Renal cortex interstitium (tissue), 15 donors: ENCODE measurements at places on chromosomes 3 and 15.

DNA sequence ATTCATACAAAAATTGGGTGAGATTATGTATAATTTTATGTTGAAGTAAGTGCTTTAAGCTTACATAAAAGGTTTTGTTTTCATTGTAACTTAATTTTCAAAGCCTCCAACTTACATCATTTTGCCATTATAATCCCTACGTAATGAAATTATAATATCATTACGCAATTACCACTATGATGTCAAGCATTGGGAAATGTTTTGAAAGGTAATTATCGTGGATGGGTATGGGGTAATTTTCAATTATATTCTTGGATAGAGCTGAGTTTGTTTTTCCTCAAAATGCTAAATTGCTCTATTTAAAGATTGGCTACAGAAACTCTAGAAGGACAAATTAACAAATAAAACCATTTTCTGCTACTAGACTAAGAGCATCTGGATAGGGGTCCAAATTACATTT, 80.2 kb upstream of the FAM3D start:
- DNase-seq = no peak

DNA sequence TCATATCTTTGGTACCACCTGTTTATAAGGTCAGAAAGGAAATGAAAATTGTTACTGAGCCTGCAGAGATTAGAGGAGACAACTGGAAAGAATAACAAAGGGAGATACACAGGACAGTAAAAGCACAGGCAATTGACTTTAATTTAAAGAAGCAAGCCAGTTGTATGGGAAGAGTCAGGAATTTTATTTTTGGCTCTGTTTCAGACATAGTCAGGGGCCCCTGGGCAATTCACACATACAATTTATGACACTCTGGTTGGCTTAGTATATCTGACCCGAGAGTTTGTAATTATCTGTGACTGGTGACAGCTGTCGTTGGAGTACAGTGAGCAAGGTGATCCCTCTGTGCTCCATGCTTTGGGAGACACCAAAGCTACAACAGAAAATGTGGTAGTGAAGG, 591.9 kb upstream of the NECTIN3 start:
- DNase-seq = no peak

GRCh38 chr3:118137778-118138177, 896.9 kb downstream of the IGSF11 start:
- DNase-seq = no peak

DNA sequence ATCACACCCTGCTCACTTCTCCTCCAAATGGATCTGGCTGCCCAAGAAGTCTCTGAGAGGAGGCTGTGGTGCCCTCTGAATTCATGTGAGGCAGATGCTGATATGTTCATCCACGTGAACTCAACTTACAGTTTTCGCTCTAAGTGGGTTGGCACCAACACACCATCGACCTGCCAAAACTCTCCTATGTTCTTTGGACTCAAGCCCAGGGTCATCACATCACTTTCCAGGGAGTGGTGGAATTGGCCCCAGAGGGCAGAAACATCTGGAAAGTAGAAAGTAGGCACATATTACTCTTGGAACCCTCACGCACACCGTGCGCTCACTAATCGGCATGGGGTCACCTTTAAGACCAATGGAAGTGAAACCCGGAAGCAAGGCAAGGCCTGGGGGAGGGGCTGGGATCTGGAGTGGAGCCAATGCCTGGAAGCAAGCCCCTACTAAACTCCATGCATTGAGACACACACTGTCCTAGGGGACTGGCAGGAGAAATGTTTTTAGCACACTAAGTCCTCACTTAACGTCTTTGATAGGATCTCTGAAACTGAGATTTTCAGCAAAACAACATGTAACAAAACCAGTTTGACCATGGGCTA, 41.4 kb downstream of the SSUH2 start:
- no peak for DNase-seq

DNA sequence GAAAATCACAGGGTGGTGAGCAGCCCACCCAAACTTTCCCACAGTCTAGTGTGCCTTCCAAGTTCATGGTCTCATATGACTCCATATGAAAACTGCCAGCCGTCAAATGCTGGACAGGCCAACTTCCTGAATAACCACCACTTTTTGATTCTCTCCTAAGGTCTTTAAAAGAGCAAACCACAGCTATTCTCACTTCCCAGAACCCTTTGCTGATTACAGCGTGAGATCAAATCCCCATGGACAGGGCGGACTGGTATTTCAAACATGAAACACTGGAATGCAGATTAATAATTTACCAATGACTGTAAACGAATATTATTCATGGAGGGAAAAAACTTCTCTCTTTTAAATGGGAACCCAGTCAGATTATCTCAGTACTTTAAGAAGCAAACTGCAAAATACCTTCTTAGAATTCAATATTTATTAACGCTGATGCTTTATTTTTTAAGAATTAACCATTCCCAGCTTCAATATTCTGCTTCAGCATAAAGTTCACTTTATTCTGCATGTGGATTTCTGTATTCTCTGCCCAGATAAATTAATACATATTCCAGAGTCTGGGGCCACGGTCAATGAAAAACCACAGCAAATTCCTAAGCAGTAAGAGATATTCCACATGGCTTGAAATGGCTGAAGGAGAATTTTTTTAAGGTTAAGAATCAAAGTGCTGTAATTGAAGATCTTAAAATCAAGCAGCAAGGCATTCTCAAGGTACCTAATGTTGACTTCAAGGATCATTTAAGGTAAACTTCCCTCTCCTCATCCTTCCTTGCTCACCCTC, 42.9 kb downstream of the MYO1E start:
- peak; percentile 54 for DNase-seq

DNA sequence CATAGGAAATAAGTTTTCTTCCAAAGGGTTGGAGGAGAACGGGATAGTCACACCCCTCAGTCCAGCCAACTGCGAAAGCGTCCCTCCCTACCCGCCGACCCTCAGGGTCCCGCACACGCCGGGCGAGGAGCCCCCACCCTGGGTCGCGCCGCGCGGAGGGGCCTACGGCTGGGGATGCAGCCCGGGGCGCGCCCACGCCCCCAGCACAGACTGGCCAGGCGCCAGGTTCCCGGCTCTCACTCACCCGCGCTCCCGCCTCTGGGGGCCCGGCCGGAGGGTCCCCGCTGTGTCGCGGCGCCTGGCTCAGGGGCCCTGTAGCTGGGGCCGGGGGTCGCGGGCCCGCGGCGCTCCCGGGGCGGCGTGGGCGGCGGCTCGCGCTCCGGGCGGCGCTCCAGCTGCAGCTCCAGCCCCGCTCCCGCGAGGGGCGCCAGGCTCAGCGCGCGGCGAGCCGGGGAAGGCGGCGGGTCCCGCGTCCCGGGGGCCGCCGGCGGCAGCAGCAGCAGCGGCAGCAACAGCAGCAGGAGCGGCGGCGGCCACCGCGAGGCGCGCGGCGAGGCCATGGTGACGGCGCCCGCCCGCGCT, 375 bp downstream of the HEG1 start:
- no peak for DNase-seq

GRCh38 chr3:101039285-101039684, 46.1 kb upstream of the ABI3BP start:
- no peak for DNase-seq

- DNase-seq = no peak
Observed at GRCh38 chr3:169911272-169911671, at the start of gene SAMD7. TSS of gene SAMD7 (plus strand) at chr3:169911572. CDS start at chr3:169919499, 7,927 bp downstream.

- DNase-seq = no peak
Observed at GRCh38 chr3:29215948-29216347, 64.9 kb upstream of the RBMS3 start.

DNA sequence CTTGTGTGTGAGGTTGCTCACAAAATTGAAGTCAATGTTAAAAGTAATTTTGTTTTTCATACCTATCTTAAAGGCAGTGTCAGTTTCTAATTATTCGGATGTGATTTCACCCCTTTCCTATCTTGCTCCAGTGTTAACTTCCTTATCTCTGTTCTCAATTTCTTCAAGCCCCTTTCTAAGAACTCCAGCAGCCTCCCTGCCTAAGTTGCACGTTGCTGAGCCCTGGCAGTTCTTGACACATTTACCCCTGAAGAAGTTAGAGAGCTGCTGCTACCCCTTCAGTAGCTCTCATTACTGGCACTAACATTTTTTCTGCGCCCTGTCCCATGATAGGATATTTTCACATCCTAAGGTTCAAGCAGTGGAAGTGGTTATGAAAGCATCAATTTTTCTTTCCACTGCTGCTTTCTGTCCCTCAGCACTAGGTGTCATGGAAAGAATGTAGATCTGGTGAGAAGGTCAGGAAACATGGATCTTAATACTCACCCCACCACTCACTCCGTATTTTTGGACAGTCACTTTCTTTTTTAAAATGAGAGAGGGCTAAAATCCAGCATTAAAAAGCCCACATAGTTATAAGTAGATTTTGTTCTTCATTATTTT, 62.9 kb downstream of the OPA1 start:
- DNase-seq = no peak

DNA sequence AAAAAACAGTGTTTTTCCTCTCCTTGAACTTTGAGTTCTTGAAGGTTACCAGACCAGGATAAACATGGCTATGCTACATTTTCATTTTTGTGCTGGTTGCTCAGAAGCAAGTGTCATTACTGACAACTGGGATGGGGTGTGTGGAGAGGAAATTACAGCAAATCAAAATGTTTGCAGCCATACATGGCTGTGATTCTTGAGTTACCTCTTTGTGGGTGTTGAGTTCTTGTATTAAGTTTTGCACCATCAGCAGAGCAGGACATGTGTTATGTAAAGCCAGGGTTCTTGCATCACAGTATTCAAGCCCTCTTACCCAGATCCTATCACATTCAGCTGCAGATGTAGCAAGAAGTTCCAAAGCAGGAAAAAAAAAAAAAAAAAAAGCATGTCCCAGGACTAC, 53.9 kb upstream of the ATOSA start:
- no peak for DNase-seq

GRCh38 chr3:170815340-170815739, 54.7 kb downstream of the RPL22L1 start:
- no peak for DNase-seq

- no peak for DNase-seq
Observed at GRCh38 chr3:4972652-4973643, 6.3 kb upstream of the BHLHE40 start.

DNA sequence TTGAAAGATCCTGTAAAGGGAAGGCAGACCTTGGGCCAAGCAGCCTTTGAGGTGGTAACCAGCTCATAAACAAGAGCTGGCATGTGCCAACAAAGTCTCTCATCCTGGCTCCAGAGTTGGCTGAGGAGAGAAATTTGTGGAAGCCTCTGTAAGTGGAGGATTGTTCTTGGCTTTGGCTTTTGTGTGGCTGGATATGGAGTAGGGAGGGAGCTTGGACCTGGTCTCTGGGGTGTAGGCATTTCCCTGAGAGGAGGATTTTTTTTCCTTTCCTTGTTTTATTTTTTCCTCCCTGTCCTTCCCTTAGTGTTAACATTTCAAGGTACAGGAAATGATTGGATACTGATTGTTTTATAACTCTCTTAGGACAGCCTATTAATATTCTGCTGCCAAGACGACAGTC, 60.8 kb downstream of the ZNF609 start:
- no peak for DNase-seq

- no peak for DNase-seq
Observed at GRCh38 chr3:44326019-44326418, 12.5 kb upstream of the TCAIM start.

DNA sequence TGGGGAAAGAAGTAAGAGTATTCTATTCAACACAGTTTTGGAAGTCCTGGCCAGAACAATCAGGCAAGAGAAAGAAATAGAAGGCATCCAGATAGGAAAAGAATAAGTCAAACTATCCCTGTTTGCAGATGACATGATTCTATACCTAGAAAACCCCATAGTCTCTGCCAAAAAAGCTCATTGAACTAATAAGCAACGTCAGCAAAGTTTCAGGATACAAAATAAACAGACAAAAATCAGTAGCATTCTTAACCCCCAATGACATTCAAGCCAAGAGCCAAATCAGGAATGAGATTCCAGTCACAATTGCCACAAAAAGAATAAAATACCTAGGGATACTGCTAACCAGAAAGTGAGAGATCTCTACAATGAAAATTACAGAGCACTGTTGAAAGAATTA, 99.4 kb upstream of the MITF start:
- DNase-seq = no peak

GRCh38 chr3:149307435-149307783, 26.0 kb downstream of the TM4SF18 start:
- no peak for DNase-seq

DNA sequence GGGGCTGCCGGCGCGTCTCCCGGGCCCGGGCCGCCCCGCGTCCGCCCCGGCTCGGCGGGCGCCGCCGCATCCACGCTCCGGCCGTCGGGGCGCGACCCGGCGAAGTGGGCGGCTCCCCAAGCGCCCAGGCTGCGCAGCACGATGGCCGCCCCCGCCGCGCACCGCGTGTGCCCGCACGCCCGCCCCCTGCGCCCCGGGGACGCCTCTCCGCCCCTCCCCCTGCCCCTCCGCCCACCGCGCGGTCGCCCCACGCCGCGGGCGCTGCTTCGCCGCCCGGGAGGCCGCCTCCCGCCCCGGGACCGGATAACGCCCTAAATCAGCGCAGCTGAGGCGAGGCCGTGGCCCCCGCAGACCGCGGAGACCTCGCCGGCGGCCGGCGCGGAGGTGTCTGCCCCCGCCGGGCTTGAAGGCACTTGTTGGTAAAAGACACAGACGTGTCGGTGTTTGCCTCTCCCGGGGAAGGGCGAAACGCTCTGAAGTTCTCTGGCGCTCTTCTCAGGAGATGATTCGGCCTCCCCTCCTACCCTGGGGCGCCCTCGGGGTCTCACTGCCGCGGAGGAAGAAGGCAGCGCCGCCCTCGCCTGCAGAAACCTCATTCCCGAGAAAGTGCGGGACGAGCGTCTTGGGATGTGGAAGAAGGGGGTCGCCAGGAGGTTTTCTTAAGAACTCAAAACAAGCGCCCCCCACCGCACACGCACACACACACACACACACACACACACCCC, at the start of gene BNC1:
Gene BNC1 (minus strand): TSS at position 106 of the 725 bp plus-strand sequence. CDS start 36 bp downstream, at position 70.
- no peak for DNase-seq

DNA sequence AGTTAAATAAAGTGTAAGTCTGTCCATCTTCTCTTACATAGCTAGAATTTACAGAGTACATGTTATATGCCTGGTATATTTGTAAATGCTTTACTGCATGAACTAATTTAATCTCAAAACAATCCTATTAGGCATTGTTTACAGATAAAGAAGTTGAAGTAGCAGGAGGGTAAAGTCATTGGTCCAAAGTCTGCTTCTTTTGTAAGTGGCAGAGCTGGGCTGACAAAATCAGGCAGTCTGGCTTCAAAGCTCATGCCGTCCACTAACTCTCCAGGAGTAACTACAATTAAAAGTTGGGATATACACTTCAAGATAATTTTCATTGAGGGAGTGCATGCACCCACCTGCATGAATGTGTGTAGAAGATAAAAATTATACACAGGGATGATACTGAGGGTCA, 27.3 kb downstream of the VGLL3 start:
- DNase-seq = no peak

- DNase-seq = no peak
Observed at GRCh38 chr3:191509078-191509477, 48.1 kb downstream of the PYDC2 start.

DNA sequence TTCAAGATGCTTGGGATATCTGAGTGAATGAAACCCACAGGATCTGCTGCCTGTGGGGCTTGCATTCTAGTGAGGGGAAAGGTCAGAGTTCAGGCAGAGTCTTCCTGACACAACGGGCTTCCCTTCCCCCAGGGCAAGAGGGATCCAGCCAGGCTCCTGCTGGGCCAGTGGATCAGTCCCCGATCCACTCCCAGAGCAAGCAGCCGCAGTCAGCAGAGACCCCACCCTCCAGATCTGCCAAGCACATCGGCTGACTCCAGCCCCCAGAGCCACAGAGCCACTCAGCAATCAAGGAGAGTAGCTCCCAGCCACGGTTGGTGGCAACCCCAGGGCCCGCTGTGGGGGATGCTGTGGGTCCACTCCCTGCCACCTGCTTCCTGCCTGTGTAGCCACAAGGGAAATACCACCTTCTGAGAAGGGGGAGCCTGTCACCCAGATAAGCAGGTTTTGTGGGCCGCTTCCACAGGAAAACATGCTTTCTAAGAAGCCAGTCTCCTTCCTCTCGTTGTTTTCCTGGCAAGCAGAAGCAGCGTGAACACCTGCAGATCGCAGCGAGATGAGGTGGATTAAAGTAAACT, 44.9 kb downstream of the CPN2 start:
- DNase-seq = no peak
